Activated naive CD8-positive, alpha-beta T cell treated with anti-CD3 and anti-CD28 coated beads, Interleukin-2, amount 10 ng/mL, durations not matched to agents 7 days and 5 days (primary cell): ENCODE measurements at places on chromosomes 2 and 18. TPM values are rescaled to one million over a fixed set of nuclear protein-coding genes. Genes with fewer than 3 reads are reported as not detected.

The LHCGR gene
- total RNA-seq = not detected

The MARCHF4 gene
- total RNA-seq = not detected

DNA sequence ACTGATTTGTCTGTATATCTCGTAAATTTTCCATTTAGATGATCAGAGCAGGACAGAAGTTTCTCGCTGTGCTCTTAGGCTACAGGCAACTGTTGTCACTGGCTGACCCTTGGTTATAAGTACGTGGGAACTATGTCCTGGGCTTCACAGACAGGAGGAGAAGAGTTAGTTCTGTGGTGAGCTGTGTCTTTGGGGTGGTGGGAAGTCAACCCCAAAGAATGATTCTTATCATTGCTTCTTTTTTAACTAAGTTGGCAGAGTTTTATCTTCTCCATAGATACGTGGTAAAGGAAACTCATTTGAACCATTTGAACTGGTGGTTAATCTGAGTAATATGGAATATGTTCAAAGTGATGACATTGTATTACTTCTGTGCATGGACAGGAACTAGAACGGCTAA, 230.6 kb upstream of the EPAS1 start:
- peaks cover 7% of the 10 kb centered on the region for H3K4me1 ChIP-seq
- H3K36me3 ChIP-seq = no peaks in the 10 kb centered on the region
- no peak for DNase-seq
- no peaks in the 10 kb centered on the region for H3K27me3 ChIP-seq

DNA sequence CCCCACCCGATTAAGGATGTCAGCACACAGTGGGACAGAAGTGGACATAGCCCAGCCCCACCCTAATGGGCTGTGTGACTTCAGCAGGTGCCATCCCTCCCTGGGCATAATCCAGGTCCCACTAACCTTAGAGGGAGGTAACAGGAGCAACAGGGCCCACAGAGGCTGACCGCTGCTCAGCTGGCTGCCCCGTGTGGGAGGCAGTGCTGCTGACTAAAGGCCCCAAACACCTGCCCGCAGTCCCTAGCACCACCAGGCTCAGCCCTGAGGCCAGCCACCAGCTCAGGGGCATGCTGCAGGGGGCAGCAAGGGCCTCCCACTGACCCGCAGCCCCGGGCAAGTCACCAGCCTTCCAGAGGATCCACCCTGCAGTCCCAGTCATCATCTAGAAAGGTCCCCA, 14.6 kb downstream of the BIN1 start:
- no peak overlapping the region for H3K27ac ChIP-seq
- H3K36me3 ChIP-seq = no peaks in the 10 kb centered on the region
- H3K4me1 ChIP-seq = peaks cover 5% of the 10 kb centered on the region
- no peak overlapping the region for H3K4me3 ChIP-seq
- H3K27me3 ChIP-seq = peaks cover 2% of the 10 kb centered on the region

The COPS8 gene
- 42.8 TPM for total RNA-seq

DNA sequence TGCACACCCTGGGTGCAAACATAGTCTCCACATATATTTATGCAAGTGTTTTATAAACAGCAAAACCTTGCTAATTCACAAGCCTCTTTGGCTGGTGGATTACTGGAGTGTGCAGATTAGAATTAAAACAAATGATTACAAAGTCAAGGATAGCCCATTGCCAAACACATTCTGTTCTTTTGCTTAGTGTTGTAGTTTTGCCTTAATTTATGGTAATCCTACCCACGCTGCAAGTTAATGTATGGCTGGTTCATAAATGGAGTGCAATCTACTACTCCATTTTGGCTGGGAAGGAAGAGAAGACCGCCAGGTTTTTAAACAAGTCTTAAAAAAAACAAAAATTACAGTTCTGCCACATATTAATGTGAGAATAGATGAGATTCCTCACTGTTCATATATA, 883.1 kb upstream of the KLHL29 start:
- H3K4me3 ChIP-seq = no peak overlapping the region
- no peaks in the 10 kb centered on the region for H3K27me3 ChIP-seq
- no peak for DNase-seq
- no peak overlapping the region for H3K27ac ChIP-seq
- no peaks in the 10 kb centered on the region for H3K36me3 ChIP-seq

GRCh38 chr2:43327119-43327518, 100.7 kb upstream of the ZFP36L2 start:
- peaks cover 6% of the 10 kb centered on the region for H3K4me1 ChIP-seq
- DNase-seq = no peak
- H3K36me3 ChIP-seq = peaks cover 22% of the 10 kb centered on the region
- no peaks in the 10 kb centered on the region for H3K27me3 ChIP-seq
- peak overlapping the region; percentile 22 for H3K27ac ChIP-seq

DNA sequence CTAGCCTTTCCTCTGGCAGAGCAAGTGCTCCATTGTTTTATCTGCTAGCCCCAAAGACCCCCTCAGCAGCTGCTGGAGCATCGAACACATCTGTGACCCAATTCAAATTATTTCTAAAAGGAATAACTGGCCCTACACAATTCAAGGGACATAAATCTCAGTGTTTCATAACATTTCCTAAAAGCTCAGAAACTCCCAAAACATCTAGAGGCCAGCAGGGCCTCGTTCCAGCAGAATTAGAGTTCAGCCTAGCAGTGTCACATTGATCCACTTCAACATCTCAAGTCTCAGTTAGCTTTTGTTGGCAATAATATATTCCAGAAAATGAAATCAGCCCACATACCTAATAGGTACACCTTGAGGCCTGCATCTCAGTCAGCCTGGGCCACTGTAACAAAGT, 179.1 kb downstream of the ETAA1 start:
- H3K27ac ChIP-seq = no peak overlapping the region
- H3K27me3 ChIP-seq = no peaks in the 10 kb centered on the region
- no peak overlapping the region for H3K4me3 ChIP-seq
